ENCODE measurements at places on chromosomes 2 and 18. TPM values are rescaled to one million over a fixed set of nuclear protein-coding genes. Genes with fewer than 3 reads are reported as not detected.

The ARMC9 gene
- 16.7 TPM for total RNA-seq

The MREG gene
- total RNA-seq, result 4.7 TPM

The TXNDC2 gene
- 0.12 TPM for total RNA-seq

The PRKAG3 gene
- total RNA-seq, result not detected

The PPP1R1C gene
- 0.86 TPM for total RNA-seq

The TLX2 gene
- total RNA-seq, result 0.31 TPM
